CD8-positive, alpha-beta memory T cell (primary cell): ENCODE measurements at places on chromosomes 4 and X. TPM values are rescaled to one million over a fixed set of nuclear protein-coding genes. Genes with fewer than 3 reads are reported as not detected.

Gene GAGE1
- total RNA-seq = not detected

Gene MUC7
- total RNA-seq = not detected

Gene LAMP2
- 39.1 TPM for total RNA-seq

Gene KIT
- total RNA-seq = 0.20 TPM

GRCh38 chr4:105293360-105293759 lies 146.7 kb downstream of the TET2 start:
- DNase-seq = no peak

DNA sequence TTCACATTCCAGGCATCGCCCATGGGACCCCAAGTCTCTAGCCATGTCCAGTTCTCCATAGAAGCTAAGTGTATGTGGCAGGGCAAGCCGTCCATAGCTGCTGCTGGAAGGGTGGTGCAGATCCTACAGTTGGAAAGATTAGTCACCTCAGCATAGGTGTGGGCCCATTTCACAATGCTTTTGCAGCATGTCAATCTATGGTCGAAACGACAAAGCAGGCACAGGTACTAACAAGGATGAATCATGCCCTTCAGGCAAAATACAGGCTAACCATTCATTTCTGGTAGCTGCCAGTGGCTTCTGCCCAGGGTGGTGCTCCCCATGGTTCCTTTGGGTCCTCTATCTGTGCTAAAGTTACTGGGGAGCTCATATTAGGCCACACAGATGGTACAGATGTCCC lies 225.2 kb downstream of the ADGRL3 start:
- no peak for DNase-seq

DNA sequence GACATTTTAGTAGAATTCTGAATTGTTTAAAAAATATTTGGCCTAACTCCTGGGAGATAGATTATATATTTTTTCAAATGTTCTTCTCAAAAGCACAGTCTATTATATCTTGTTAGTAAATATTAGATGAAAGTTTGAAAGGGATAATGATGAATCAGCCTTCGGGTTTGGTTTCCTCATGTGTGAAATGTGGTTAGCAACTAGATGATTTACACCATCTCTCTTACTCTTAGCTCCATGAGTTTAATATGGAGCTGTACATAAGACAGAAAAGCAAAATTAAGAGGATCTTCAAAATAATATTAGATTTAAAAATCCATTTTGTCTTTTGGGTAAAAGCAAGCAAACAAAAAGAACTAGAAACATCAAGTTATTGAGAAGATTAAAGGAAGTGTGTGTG lies 120.8 kb upstream of the SFRP2 start:
- DNase-seq = no peak

DNA sequence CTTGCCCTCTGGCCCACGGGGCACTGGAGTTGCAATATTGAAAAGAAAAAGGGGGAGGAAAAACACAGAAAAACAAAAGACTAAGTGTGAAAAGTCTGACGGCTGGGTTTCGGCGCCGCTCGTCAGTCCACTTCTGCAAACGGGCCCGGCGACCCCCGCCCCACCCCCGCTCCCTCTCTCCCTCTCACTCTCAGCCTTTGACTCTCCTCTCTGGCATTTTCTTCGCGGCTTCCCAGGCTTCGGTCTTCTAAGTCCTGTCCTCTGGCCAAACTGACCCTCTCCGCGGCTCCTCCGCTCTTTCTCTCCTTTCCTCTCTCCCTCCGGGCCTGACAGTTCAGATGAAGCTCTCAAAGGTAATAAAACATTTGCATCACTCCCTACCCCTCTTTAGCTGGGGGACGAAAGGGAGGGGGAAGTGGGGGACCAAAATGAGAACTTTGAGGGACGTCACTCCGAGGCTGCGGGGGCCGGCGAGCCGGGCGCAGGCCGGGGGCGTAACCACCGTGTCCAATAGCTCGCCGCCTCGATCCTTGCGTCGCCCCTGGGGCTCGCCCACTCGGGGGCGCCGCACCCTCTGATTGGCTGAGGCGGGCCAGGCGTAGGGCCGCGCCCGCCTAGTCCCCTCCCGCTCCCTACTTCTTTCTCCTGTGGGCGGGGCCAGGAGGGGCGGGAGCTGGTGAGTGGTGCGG lies at the start of gene NKX6-1:
NKX6-1 (minus strand) TSS at position 358 of the 689 bp plus-strand sequence. CDS start 1,064 bp downstream, outside the sequence.
- DNase-seq = no peak

- no peak for DNase-seq
These were observed 7.7 kb upstream of the HAND2 start for GRCh38 chr4:173537613-173538147.

- DNase-seq = no peak
These were observed 17.4 kb downstream of the MTNR1A start for GRCh38 chr4:186537843-186538521.
